Gastrocnemius medialis (tissue), 4 donors: ENCODE measurements at places on chromosomes 16 and 17. TPM values are rescaled to one million over a fixed set of nuclear protein-coding genes. Genes with fewer than 3 reads are reported as not detected.

DNA sequence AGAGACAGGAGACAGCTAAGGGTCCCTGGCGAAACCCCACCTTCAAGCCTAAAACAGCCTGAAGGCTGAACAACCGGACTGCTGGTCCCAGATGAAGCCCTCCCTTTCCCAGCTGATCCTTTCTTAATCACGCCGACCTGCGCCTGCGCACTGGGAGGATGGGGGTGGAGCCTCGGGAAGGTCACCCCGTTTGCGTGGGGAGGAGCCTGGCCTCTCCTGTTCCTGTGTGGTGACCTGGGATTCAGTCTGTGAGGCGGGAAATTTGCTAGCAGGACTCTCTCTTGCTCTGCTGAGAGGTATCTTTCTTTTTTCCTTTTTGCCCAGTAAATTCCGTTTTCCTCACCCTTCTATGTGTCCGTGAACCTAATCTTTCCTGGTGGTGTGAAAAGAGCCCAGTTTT lies 9.6 kb downstream of the FAM20A start:
- DNase-seq: no peak

- no peak for DNase-seq
Measured at GRCh38 chr16:72875291-72876031, 172.5 kb downstream of the ZFHX3 start.

The ATAD5 gene
- 0.10 TPM for total RNA-seq

- DNase-seq: no peak
Measured at GRCh38 chr16:61146429-61146828, 889.8 kb downstream of the CDH8 start.

The TERB1 gene
- not detected for total RNA-seq

- DNase-seq: peak; percentile 35
Measured at GRCh38 chr17:4711661-4712181, 1.3 kb downstream of the ARRB2 start.

GRCh38 chr16:59688006-59688405 lies 953.9 kb upstream of the GOT2 start:
- no peak for DNase-seq

GRCh38 chr17:45225051-45225700 lies 3.5 kb downstream of the FMNL1 start:
- DNase-seq: no peak

DNA sequence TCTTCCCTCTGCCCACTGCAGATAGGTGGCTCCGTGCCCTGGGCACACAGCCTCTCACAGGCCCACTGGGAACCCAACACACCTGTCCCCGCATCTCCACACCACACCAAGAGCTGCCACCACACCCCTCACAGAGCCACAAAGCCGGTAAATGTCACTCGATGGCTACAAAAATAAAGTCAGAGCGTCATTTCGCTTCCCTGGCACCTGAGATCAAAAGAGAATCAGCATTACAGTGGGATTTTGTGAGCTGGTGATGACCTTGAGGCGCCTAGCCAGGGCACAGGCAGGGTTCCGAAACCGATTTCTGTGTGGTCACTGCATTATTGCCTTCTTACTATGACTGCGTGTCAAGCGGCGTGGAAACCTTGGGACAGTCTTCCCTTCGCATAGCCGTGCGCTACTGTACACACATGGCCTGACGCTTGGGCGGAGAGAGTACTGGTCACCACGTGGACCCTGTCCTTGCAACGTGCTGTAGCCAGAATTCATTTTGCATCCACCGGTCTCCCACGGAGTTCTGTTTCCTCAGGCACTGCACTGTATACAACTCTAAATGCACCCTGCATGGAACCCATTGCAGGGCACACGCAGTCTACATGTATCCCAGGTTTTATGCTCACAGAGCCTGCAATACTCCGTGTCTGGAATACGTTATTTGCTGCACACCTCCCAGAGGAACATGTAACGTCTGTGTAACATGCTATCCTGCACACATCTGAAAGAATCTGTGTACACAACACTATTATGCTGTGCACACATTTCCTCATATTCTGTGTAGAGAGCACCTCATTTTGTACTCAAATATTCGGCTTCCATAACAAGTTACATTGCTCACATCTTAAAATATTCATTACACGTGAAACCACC lies 5.8 kb upstream of the FOXF1 start:
- no peak for DNase-seq

GRCh38 chr17:74565126-74565525 lies 2.2 kb downstream of the CD300H start:
- DNase-seq: no peak

The KRT24 gene
- not detected for total RNA-seq

DNA sequence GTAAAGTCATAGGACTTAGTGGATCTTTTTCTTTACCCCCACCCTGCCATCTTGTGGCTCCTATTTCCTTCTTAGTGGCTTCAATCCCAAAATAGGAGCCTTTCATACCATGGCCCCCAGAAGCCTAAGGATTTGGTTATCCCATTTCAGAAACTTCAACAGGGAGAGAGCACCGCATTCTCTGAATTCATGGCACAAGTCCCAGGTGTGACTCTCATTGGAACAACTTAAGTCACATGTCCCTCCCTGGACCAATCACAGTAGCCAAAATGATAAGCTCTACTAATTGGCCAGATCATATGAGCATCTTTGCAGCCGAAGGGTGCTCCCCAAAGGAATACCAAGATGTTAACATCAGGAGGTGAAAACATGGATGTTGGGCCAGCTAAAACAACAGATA lies 43.2 kb downstream of the AXIN2 start:
- no peak for DNase-seq

GRCh38 chr17:66386498-66387351 lies 84.3 kb downstream of the PRKCA start:
- DNase-seq: no peak

GRCh38 chr17:30970831-30971567 lies at the start of gene RNF135:
Gene RNF135 (plus strand): TSS chr17:30971039. CDS start chr17:30971074, 35 bp downstream.
- DNase-seq: peak; percentile 67

The CMTM1 gene
- total RNA-seq: 0.31 TPM

DNA sequence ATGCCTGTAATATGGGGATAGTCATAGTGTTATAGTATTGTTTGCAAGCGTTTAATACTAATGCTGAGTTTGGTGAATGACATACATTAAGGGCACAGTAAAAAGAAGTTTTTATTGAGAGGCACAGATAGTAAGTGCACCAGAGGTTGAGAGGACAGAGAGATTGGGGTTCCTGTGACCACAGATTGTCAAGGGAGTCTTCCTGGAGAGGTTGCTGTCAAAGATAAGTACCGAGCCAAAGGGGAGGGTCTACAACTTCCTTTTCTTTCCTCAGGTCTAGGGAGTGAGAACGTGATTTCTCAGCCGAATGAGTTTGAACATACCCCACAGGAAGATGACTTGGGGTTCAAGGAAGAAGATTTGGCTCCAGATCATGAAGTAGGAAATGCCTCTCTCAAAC lies 1.8 kb downstream of the ZNF48 start:
- DNase-seq: no peak

GRCh38 chr17:48831549-48831883 lies 681 bp downstream of the CALCOCO2 start:
- no peak for DNase-seq

DNA sequence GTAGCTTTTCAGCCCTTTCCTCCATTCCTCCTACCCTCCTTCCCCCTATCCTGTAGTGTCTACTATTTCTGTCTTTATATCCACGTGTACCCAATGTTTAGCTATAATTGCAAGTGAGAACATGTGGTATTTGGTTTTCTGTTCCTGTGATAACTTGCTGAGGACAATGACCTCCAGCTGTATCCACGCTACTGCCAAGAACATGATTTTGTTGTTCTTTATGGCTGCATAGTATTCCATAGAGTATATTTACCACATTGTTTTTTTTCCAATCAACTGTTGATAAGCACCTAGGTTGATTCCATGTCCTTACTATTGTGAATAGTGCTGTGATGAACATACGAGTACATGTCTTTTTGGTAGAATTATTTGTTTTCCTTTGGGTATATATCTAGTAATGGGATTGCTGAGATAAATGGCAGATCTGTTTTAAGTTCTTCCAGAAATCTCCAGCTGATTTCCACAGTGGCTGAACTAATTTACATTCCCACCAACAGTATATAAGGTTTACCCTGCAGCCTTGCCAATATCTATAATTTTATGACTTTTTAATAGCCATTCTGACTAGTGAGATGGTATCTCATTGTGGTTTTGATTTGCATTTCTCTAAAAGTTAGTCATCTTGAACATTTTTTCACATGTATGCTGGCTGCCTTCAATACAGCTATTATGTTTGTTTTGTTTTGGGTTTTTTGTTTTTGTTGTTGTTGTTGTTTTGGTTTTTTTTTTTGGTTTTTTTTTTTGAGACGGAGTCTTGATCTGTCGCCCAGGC lies 10.9 kb upstream of the COPRS start:
- DNase-seq: no peak

The TBC1D3C gene
- not detected for total RNA-seq

The SPNS3 gene
- total RNA-seq: not detected

GRCh38 chr16:3566990-3567389 lies 10.2 kb downstream of the NLRC3 start:
- DNase-seq: no peak

DNA sequence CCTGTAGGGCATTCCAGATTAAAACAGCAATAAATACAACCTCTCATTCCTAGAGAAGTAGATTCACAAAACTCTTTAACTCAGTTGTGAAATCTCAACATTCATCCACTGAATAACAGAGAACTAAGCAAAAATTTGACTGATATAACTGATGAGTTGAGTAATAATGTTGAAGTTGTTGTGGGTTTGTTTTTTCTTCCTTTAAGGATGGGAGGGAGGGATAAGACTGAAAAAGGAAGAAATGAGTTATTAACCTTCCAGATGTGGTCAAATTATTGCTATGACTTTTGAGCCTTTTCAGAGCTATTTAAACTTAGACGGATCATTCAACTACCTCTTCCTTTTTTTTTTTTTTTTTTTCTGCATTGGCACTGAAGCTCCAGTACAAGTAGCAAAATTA lies 38.6 kb downstream of the SKAP1 start:
- no peak for DNase-seq

The CD2BP2 gene
- 40.3 TPM for total RNA-seq

The CALB2 gene
- total RNA-seq: 0.23 TPM

The ANKRD13B gene
- total RNA-seq: 8.9 TPM

GRCh38 chr17:61129267-61130254 lies 270.1 kb upstream of the TBX2 start:
- no peak for DNase-seq

The WDR90 gene
- 9.8 TPM for total RNA-seq

GRCh38 chr17:48382989-48383388 lies 47.0 kb downstream of the SKAP1 start:
- DNase-seq: no peak

- DNase-seq: no peak
Measured at GRCh38 chr16:79618041-79618691, 17.6 kb upstream of the MAF start.

- no peak for DNase-seq
Measured at GRCh38 chr17:16919663-16920627, 52.0 kb downstream of the TNFRSF13B start.
